ENCODE measurements at places on chromosomes 1 and 21.

DNA sequence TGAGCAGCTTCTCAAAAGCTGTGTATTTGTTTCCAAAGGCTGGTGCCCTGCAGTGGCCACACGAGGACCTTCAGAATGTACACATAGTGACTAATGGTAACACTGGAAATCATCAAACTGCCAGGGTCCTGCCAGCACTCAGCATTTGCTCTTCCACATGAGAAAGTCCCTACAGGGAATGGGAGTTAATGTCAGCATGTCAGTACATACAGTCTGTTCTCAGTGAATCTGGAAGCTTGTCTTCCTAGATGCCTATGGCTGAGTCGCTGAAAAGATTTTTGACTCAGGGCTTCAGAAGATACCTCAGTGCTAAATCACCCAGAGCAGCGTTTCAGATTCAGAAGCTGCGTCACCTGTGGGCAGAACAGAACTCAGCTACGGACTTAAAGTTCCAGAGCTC is 108.2 kb downstream of the CDC7 start:
- DNase-seq, result no peak

DNA sequence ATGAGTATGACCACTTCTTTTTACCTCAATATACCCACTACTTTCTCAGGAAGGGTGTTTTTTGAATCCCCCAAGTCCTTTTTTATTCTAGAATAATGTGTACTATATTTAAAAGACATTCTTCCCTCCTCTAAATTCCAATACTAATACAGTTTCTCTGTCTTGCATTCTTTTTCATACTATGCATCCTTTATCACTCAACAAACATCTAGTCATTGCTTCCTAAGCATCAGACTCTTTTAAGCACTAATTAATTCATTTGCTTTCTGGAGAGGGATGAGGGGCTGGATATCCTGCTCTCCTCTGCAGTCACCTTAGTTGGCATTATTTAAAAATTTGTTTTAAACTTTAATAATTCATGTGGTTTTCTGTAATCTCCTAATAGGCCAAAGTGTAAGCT is 838.8 kb downstream of the KCNT2 start:
- no peak for DNase-seq

DNA sequence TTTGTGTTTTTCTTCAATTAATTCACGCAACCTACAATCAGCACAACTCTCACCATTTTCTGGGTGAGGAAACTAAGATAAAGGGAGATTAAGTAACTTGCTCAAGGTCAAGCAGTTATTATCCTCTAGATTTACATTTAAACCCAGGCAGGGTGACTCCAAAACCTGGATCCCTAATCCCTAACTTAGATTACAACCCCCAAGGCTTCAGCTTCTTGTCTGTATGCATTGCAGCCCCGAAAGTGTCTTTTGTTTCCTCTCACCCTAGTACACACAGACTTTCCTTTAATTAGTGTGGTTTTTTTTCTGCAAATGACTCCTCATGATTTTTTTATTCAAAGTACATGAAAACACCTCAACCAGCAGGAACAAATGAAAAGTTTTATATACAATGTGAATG is 748.6 kb upstream of the ADGRL2 start:
- DNase-seq, result no peak

DNA sequence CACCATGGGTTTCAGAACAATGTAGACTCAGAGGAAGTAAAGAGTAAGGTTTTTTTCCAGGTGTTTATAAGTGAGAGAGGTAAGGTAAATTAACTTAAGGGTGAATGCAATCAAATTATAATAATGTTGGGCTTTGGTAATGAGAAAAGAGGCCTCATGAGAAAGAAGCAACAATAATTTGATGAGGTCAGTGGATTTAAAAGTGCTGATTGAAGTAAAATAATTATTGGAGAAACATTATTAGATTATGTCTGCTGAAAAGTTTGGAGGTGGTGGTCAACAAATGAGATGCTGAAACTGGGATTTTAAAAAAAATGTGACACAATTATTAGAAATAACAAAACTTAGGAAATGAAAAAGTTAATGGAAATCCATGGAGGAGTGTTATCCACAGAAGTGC is 187.4 kb upstream of the BRINP3 start:
- DNase-seq, result no peak

Data from T-cell (primary cell).